ENCODE measurements at places on chromosomes 5 and 9.

- DNase-seq: peak; percentile 47
Observed at GRCh38 chr5:175590471-175590881, 67.4 kb upstream of the HRH2 start.

- no peak for DNase-seq
Observed at GRCh38 chr5:2369178-2369577, 382.3 kb downstream of the IRX2 start.

DNA sequence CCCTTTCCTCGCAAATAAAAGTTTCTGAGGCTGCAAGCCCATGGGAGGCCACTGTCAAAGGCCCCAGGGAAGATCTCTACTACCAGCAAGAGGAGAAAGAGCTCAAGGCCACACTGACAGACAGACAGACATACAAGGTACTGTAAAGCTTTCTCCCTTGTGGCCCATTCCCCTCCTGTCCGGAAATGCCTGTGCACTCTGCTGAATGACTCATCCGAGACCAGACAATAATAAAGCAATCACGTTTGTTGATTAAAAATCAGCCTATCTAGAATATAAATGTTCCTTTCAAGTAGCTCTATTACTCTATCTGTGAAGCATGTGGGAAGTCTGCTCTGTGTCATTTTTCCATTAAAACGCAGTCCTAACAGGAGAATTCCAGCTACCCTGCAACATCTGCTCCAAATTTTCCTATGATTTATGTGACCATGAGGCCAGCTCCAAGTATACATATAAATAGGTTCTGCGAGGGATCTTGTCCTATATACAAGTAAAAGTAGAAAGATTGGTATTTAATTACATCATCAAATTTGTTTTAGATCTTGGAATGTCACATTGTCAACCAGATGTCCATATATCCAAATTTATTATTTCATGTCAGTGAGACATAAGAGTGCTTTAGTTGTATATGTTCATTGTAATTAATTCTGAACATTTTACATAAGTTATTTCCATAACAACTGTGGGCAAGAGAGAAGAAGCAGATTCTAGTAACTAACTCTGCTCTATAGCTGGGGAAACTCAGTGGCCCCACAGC, 34.7 kb upstream of the TGFBI start:
- DNase-seq: peak; percentile 77

DNA sequence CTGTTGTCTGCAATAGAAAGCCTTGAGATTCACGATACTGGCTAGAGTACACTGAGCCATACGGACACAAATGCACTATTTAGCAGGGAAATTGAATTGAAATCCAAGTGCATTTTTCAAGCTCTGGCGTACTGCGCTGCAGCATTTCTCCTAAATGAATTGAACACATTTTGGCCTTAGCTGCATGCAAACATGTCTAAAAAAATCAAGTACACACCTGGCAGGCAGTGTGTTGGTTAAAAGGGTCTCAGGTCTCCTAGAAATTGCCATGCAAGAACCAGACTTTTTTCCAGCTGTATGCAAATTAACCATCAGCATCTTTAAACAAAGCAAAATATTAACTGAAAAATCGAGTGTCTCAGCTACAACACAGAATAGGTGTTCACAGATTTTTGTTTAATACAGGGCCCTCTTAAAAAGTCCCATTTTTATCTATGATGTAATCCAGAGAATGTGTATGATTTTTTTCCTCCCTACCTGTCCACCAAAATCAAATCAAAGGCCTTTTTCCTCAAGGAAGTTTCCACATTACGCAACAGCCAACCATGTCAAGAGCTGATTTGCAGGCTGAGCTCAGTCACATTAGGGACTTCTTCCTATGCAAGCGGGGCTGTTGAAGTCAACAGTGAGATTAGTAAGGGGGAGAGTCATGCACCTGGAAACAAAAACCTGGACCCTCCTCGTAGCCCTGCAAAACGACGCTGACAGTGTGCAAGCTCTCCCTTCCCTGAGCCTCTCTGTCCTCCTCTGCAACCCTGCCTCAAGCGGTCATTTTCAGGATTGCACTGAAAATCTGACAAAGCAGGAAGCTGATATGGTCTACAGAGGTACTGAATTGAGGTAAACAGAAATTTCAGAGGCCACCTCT, 14.1 kb upstream of the SFXN1 start:
- DNase-seq: peak; percentile 52

- no peak for DNase-seq
Observed at GRCh38 chr5:72644296-72644695, 137.1 kb upstream of the ZNF366 start.

- no peak for DNase-seq
Observed at GRCh38 chr5:111855356-111855755, 98.4 kb upstream of the NREP start.

- no peak for DNase-seq
Observed at GRCh38 chr5:3216386-3216785, 379.2 kb upstream of the IRX1 start.

GRCh38 chr5:16140417-16140816, 39.2 kb downstream of the MARCHF11 start:
- DNase-seq: peak; percentile 62

- peak; percentile 8 for DNase-seq
Observed at GRCh38 chr9:19372567-19372966, 7.5 kb downstream of the RPS6 start.

GRCh38 chr9:88106492-88106891, 31.8 kb downstream of the SPATA31C2 start:
- peak; percentile 50 for DNase-seq

- peak; percentile 96 for DNase-seq
Observed at GRCh38 chr9:6567140-6567591, 78.4 kb downstream of the GLDC start.

DNA sequence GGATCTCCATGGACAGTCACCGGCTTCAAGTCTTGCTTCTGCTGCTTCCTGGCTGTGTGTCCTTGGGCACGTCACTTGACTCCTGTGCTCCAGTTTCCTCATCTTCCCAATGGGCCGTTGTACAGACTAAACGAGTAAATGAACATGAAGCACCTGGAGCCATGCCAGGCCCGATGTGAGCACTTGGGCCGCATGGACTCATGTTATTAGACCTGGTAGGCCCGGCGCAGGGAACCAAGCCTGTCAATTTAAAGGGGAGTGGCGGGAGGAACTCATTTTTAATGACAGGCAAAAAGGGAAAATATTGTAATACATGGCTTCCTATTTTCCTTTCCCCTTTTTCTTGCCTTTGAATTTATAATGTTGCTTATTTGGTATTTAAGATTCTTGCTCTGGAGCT, 47.5 kb downstream of the TENT4A start:
- no peak for DNase-seq

DNA sequence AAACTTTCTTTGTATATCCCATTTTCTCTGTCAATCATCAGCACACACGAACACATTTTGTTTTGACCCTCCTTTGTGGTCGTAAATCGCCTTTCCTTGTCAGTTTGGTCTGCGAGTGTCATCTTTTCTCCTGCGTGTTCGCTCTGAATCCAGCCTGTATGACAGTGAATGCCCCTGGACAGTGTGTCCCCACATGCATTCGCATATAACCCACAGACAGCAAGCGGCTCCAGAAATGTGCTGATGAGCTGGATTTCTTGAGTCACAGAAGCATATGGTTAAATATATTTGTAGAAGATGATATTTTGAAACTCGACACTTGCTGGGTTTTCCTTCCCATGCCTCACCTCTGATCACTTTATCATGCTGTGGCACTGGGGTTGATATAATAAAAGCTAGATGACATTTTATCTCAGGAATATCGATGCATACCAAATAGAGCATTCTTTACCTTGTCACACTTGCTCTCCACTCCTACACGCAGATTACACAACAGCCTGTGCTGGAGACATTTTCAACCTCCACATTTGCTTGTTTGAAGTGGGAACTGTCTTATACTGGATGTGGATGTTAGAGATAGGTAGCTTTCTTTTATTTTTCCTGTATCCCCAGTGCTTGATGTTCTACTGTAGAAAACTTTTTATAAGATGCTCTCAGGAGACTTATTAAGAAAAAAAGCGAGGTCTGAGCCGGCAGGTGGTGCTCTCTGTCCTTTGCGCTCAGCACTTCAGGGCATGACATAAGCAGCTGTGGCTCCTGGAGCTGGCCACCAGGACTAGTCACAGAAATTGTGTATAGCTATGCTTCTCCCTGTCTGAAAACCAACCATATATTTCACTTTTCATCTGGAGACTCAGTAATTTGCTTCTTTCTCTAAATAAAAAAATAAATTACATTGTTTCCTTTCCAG, 215.1 kb downstream of the SH3GL2 start:
- DNase-seq: peak; percentile 51

- DNase-seq: peak; percentile 56
Observed at GRCh38 chr9:112925058-112925641, 34.5 kb upstream of the SLC46A2 start.

- no peak for DNase-seq
Observed at GRCh38 chr9:34114436-34114835, 12.1 kb downstream of the DCAF12 start.

- no peak for DNase-seq
Observed at GRCh38 chr5:62305358-62305714, 670 bp upstream of the KIF2A start.

DNA sequence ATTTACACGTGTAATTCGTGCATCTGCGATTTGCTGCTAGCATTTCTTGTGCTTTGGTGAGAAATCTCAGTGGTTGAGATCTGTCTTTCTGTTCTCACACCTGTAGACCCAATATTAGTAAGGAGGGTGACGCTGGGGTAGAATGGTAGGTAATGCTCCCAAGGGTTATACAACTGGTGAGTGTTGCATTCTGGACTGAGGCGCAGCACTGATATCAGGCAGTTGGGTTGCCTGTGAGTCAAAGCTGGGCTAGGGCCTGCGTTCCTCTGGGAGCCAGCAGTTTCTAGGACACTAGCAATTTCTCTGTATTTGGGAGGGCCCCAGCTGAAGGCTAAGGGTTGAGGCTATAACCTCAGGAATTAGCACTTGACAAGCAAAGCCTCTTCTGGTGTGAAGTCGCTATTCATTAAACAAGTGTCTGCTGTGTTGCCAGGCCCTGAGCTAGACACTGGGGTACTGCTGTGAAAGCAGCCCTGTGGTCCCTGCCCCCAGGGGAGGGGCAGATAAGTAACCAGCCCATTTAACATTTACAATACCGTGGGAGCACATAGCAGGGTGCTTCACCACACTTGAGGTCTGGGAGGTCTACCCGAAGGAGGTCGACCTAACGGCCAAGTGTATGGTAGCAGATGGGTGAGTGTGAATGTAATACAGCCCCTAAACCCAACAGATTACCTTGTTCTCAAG, 28.7 kb downstream of the LARP1 start:
- DNase-seq: no peak

DNA sequence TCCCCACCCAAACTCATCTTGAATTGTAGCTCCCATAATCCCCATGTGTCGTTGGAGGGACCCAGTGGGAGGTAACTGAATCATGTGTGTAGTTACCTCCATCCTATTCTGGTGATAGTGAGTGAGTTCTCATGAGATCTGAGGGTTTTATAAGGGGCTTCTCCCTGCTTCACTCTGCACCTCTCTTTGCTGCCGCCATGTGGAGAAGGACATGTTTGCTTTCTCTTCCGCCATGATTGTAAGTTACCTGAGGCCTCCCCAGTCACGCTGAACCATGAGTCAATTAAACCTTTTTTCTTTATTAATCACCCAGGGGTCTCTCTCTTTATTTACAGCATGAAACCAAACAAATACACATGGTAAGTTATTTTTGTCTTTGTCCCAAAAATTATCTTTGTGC, 726.1 kb downstream of the CDH18 start:
- DNase-seq: no peak

DNA sequence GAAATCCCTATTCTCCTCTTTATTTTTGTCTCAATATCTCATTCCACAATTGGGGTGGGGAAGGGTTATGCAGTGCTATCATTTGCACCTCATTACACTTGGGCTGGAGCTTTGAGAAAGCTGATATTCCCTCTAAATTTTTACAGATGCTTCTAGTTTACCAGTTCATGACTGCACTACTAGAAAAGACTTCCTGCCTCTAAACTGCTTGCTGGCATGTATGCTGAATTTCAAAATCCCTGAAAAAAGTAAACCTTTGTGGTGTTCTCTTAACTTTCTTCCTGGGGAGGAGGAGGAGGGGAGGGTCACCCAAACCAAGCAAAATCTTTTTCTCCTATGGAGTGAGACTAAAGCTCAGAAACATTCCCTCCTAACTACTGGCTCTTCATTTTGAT, 45.1 kb downstream of the BNC2 start:
- peak; percentile 20 for DNase-seq

DNA sequence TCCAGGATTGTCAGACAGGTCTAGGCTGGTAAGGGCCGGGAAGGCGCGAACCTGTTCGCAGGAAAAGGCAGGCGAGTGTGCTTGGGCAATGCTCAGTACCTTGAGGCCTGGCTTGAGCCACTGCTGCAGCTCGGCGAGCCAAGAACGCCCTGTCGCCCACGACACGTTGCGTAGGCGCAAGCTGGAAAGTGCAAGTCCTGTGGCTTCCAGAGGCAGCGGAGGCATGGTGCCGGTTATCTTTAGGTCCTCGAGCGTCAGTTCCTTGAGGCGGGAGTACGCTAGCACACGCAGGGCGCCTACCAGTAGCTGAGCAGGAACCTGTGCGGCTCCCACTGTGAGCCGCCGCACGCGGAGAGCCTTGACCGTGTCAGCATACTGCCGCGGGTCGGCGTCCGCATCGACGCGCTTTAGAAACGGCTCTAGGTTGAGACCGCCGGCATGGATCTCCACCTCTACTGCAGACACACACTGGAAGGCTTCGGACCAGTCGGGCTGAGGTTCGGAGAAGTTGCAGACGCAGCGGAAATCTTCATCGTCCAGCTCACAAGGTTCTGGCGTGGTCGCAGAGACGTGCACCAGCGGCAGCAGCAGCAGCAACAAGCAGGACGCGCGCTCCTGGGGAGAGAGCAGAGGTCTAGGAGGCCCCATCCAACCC, 482 bp downstream of the CD14 start:
- peak; percentile 69 for DNase-seq

DNA sequence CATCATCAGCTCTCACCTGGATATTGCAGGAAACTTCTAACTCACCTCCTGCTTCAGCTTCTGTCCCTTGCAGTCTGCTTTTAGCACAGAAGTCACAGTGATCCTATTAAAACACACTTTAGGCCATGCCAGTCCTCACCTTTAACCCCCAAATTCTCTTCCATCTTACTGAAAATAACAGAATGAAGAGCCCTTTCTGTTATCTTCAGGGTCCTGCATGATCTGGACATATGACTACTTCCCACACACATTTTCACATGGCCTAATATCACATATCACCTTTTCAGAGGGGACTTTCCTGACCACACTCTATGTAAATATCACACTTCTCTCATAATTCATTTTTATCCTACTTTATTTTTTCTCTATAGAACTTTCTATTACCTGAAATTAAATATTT, 550.6 kb upstream of the CLINT1 start:
- no peak for DNase-seq

- no peak for DNase-seq
Observed at GRCh38 chr9:120875195-120875565, 1.8 kb downstream of the PHF19 start.

DNA sequence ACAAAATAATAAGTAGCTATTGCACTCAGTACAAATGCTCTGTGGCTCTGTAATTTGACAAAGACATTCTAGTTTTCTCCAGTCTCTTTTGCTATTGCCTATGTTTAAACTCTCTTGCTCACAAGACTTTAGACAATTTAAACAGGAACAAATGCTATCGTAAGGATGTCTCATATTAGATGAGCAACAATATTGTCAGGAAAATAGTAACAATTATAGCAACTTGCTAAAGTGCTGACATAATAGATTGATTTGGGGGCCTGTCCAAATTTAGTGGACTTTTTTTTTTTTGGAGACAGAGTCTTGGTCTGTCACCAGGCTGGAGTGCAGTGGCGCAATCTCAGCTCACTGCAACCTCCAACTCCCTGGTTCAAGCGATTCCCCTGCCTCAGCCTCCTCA, 11.8 kb downstream of the KIF2A start:
- DNase-seq: no peak

Measured in ELR (cell line).